ENCODE measurements at places on chromosomes 11 and 22.

GRCh38 chr11:111148953-111149352, 96.6 kb upstream of the POU2AF2 start:
- DNase-seq: no peak

DNA sequence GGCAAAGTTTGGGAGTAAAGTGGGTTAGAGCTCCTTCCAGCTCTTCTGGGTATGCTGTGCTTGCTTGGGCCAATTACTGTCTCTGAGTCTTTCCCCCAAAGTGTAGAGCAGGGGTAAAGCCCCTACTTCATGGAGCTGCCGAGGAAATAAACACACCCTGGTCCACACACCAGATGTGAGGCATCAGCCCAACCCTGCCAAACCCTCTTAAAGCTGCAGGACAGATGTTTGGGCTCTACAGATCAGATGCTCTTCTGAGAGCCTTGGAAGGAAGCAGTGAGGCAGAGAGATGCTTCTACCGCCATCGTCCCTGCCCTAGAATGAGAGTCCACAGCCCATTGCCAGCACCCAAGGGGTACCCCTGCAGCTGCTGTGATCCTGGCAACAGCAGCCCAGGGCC, 64.7 kb downstream of the ELFN2 start:
- DNase-seq: no peak

GRCh38 chr22:19524170-19525115, at the start of gene CLDN5:
Gene CLDN5, minus strand, starts transcription at chr22:19524410. Its CDS starts 155 bp downstream, at chr22:19524255.
- DNase-seq: no peak

DNA sequence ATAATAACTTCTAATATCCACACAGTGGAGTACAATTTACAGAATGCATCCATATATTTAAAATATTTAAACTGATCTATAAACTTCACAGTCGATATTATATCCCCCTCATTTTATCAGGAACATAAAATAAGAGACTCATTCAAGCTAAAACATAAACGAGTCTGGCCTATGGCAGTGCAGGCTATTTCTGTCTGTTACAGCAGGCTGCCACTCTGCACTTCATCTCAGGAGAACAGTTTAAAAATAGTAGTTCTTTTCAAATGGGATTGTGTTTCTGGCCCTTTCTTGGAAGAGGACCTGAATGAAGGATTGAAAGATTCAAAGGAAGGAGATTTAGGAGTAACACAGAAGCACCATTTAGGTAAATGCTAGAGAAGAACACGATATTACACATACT, 915.7 kb downstream of the NTM start:
- no peak for DNase-seq

DNA sequence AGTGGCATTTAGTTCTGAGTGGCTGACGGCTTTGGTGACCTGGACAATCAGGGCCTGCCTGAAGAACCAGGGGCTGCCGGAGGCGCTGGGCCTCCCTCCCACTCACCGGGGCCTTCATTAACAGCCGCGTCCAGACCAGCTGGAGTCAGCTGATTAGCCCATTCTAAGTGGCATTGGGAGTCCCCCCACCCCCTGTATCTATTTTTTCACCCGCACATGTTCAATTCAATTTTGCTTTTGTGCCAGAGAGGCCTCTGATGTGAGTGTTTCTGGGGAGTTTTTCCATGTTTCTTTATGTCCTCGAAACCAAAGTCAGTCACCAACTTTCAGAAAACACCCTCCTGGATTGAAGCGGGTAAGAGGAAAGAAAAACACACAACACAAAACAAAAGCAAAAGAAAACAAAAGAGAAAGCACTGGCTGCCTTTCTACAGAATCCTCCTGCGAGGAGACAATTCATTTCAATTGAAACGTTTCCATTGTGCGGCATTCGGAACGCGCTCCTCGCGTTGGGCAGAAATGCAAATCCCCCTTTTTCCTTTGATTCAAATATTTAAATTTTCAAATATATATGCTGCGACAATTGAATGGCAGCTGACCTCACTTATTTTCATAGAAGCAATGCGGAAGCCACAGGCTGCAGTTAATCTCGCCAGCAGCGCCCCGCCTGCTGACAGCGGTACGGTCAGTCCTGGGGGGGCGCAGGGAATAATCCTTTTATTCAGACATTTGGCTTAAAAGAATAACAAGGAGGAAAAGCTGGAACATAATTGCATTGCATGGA, 17.7 kb downstream of the CDKN1C start:
- no peak for DNase-seq

GRCh38 chr11:80007616-80008015, 566.8 kb upstream of the TENM4 start:
- DNase-seq: no peak

DNA sequence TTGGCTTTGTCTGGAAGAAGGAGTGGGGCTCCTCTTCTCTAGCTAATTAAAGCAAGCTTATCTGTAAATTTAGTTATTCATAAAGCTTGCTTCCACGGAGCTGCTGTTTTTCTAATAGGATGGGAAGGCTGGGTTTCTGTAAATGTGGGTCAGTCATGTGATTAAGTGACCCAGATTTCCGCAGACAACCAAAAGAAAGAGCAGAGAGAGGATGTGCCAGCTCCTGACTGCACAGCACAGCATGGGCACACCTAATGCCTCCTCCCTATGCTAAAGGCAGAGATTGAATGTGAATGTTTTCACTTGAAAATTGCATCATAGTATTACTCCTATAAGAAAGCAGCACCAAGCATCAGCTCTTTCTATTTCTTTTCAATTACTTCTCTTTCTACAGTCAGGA, 160.2 kb downstream of the FAT3 start:
- no peak for DNase-seq

GRCh38 chr11:61598374-61598773, 17.5 kb upstream of the SYT7 start:
- no peak for DNase-seq

Measured in GM04504 (cell line).